ENCODE measurements at places on chromosomes 13 and 19.

DNA sequence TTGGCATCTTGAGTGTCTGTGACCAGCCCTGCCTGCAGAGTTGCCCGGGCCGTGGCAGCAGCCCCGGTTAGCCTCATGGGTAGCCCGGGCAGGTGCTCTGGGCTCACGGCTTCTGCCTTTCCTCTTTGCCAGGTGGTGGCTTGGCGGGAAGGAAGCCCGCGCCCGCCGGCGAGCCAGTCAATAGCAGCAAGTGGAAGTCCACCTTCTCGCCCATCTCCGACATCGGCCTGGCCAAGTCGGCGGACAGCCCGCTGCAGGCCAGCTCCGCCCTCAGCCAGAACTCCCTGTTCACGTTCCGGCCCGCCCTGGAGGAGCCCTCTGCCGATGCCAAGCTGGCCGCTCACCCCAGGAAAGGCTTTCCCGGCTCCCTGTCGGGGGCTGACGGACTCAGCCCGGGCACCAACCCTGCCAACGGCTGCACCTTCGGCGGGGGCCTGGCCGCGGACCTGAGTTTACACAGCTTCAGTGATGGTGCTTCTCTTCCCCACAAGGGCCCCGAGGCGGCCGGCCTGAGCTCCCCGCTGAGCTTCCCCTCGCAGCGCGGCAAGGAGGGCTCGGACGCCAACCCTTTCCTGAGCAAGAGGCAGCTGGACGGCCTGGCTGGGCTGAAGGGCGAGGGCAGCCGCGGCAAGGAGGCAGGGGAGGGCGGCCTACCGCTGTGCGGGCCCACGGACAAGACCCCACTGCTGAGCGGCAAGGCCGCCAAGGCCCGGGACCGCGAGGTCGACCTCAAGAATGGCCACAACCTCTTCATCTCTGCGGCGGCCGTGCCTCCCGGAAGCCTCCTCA is 9.9 kb downstream of the PLEKHJ1 start:
- no peak for DNase-seq

GRCh38 chr13:48624858-48625257 is 28.9 kb upstream of the CYSLTR2 start:
- no peak for DNase-seq

- no peak for DNase-seq
Measured at GRCh38 chr19:13101590-13102415, 855 bp downstream of the LYL1 start.

- DNase-seq, result no peak
Measured at GRCh38 chr13:79654520-79654919, 173.6 kb downstream of the NDFIP2 start.

GRCh38 chr13:111252446-111253364 is 67.7 kb upstream of the TEX29 start:
- no peak for DNase-seq

GRCh38 chr19:29576761-29577648 is 29.1 kb upstream of the POP4 start:
- no peak for DNase-seq

DNA sequence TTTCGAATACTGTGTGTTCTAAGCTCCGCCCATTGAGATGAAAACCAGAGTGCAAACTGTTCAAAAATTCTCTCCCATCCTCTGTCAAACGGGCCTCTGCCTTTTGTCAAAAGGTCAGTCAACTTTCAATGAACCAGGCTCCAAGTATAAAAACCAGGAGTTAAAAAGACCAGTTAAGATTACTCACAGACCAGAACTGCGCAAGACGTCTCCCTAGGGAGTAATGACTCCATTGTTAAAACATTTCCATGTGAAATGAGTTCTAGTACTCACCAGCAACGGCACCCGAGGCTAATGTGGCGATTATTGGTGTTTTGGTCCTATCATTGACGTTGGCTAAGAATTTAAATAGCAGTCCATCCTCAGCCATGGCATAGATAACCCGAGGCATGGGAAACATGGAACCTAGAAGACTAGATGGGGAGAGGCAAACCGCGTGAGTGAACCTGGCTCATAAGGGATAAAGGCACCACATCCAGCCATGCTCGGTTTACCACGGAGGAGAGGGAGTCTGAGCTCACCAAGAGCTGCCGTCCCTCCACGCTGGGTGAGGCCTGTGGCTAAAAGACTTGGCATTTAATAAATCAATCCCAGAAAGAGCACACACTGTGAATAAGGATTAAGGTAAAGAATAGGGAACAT is 73.3 kb downstream of the SLC7A1 start:
- DNase-seq, result no peak

All from stimulated activated CD8-positive, alpha-beta memory T cell treated with anti-CD3 and anti-CD28 coated beads, Interleukin-12 subunit alpha, Interleukin-12 subunit beta, amount 100 ng/mL, for 1 hour (primary cell).